ENCODE measurements at places on chromosomes 1 and 21.

DNA sequence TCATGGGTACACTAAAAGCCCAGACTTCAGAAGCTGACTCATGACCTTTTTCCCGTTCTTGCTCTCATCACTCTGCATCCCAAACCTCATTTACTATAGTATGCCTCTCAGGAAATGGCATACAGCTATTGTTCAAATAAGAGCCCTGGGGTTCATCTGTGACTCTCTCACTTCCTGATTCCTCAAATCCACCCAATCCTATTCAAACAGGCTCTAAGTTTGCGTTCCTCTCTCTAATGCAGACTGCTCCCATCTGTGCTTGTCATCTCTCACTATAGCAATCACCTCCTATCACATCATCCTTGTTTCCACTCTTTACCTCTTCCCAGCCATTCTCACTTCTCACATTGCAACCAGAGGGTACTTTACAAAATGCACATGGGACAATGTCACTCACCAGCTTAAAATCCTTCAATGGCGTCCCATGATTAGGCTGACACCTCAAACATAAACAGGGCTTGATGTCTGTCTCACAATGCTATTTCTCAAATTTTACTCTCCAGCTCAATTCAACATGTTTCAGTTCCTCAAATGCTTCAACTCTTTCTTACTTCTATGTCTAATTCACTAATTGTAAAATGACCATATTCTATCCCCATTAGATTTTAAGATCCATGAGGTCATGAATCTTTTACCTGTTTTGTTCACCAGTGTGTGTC, 408.4 kb downstream of the NTNG1 start:
- no peak for DNase-seq

DNA sequence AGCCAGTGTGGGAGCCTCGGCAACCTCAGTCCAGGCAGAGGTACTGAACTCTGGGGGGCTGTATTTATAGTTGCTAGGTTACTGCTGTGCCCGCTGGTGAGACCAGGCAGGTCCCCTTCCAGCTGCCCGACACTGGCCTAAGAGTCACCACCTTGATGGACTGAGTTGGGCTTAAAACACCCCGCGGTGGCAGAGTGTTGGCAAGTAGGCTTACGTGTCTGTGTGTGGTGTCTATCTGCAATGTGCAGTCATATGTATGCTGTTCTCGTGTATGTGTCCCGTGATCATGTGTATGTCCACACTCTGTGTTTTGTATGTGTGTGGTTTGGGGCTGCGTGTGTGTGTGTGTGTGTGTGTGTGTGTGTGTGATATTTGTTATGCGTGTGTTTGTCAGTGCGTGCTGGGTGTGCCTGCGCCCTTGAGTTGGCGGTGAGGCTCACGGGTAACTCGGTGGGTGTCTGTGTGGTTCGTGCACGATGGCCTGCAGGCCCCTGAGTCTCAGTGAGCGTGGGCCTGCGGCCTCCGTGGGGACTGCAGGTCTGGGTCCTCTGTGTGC, 65.5 kb downstream of the MEF2D start:
- no peak for DNase-seq

- no peak for DNase-seq
These were observed 14.7 kb downstream of the GALNT2 start for GRCh38 chr1:230081751-230082150.

DNA sequence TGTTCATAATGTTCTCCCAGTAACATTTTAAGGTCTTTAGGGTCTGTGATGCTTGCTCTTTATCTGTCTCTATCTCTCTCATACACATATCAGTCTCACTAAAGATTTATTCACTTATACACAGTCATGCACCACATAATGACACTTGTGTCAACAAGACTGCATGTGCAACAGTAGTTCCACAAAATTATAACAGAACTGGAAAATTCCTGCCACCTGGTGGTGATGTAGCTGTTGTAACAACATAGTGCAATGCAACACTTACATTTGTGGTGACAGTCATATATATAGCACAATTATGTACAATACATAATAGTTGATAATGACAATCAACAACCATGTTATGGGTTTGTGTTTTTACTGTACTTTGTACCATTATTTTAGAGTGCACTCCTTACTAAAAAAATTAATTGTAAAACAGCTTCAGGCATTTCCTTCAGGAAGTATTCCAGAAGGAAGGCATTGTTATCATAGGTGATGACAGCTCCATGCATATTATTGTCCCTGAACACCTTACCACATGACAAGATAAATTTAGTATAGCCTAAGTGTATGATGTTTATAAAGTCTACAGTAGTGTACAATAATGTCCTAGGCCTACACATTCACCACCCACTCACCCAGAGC, 8.1 kb downstream of the TDRD5 start:
- DNase-seq, result no peak

DNA sequence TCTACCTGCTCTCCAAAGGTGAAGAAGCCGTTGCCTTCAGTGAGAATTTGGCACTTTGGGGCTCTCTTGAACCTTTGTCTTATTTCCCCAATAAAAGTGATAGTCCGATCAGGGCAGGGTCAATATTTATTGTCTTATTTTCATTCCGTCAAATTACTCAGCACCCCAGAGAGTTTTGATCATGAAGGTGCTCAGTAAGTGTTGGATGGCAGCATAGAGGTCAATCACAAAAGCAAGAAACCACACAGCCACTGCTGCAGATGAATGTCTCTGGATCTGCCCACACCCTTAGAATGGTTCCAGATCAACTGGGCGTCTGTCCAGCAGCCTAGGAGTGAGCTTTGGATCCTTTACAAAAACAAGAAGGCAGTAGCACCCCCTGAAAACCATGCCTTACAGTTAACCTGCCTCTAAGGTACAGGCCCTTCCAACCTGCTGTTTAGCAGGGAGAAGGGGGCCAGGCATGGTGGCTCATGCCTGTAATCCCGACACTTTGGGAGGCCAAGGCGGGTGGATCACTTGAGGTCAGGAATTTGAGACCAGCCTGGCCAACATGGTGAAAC, 97.3 kb downstream of the PSMG1 start:
- DNase-seq, result no peak

DNA sequence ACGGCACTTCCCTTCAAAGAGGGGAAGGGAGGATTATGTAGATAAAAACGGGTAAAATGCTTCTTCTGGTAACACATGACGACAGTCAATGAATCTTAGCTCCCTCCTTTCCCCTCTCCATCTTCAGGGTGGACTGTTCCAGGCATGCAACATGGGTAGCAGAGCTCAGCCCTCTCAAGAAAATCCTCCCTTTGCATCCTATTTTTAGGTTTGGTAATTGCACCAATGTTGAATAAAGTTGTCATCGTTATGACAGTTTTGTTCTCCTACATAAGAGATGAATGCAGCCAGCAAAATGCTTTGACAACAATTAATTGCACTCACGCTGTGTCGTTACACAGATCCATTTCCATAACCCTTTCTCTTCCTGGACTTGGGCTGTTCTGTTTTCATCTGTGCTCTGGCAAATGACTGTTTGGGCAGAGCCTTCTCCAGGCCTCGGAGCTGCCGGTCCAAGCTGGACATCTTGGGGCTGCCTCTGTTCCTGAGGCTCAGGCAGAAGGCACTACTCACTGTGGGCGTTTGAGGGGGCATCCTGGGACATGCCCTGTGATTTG, 127.6 kb downstream of the CNIH3 start:
- DNase-seq, result no peak
